ENCODE measurements at places on chromosomes 16 and 17.

GRCh38 chr16:87276091-87276701 lies 41.0 kb downstream of the C16orf95 start:
- DNase-seq = no peak

- DNase-seq = no peak
Observed at GRCh38 chr16:20136446-20136968, 62.8 kb upstream of the GPR139 start.

DNA sequence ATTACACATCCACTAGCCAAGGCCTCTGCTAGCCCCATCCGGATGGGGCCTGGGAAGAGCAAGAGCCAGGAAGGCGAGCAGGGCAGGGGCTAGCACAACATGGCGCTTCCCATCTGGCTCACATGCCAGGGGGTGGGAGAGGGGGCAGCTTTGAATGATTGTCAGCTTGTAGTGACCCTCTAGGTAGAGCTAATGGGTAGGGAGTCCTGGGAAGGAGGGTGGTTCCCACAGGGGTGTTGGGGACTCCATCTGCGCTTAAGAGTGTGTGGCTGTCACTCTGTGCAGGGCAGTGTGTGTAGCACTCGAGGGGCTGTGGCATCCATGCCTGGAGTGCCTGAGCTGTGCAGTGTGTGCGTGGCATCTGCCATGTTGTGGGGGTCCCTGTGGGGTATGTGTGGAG lies 24.5 kb downstream of the ARHGAP23 start:
- DNase-seq = no peak

GRCh38 chr17:34503528-34504195 lies 75.7 kb upstream of the TMEM132E start:
- DNase-seq = no peak

DNA sequence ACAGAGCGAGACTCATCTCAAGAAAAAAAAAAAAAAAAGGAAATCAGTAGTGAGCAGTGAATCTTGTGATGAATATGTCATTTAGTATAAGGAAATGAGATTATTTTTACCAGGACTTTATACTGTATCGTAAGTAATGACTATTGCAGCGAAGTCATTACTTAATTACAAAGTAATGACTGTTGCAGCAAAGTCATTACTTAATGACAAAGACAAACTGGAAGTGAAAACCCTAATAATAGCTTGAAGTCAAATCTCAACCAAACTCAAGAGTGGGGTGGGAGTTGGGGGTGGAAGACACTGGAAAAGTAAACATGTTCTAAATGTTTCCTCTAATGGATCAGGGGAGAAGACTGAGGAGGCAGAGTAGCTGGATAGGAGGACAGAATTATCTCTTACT lies 76.5 kb downstream of the ARHGAP44 start:
- DNase-seq = no peak

GRCh38 chr17:79624718-79625478 lies 14.0 kb upstream of the RBFOX3 start:
- DNase-seq = no peak

GRCh38 chr17:83113381-83113780 lies 34.0 kb downstream of the METRNL start:
- no peak for DNase-seq

- DNase-seq = no peak
Observed at GRCh38 chr17:75181110-75181509, 1.6 kb downstream of the SUMO2 start.

DNA sequence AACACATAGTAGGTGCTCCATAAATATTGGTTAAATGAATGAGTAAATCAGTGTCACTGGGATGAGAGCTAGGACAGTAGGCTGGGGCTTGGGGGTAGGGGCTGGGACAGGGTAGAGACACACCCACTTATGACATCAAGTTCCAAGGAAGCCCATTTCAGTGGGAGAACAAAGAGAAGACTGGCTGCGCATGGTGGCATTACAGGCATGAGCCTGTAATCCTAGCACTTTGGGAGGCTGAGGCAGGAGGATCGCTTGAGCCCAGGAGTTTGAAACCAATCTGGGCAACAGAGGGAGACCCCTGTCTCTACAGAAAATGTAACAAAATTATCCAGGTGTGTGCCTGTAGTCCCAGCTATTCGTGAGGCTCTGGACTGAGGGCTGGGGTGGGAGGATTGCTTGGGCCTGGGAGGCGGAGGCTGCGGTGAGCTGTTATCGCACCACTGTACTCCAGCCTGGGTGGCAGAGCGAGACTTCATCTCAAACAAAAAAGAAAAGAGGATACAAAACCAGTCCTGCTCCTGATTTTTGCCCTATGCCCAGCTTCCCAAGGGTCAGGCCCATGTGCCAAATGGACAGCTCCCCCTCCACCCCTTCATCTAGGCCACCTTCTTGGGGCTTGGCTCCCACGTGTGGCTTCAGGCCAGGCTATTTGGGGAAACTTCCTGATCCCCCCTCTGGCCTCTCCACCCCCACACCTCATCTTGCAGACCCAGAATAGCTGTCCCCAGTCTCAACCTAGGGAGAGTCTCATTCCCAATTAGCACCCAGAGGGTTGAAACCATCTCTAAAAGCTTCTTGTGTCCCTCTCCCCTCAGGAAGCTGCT lies 7.1 kb downstream of the ZNF385C start:
- no peak for DNase-seq

DNA sequence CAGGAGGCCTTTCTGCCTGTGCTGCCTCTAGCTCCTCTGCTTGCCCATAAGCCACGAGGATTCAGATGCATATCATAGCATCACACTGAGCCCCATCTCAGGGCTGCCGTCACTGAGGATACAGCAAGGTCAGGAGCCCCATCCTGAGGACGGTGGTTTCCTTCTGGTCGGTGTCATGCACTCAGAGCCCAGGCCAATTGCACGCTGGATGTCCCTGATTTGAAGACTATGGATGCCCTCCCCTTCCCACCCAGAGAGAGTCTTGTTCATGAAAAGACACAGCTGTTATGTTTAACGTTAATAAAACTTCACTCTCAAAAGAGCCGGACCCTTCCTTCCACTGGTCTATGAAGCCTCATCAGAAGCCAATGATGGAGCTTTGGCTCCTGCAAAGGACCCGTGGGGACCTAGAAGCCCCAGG lies 19.9 kb downstream of the COTL1 start:
- DNase-seq = no peak

DNA sequence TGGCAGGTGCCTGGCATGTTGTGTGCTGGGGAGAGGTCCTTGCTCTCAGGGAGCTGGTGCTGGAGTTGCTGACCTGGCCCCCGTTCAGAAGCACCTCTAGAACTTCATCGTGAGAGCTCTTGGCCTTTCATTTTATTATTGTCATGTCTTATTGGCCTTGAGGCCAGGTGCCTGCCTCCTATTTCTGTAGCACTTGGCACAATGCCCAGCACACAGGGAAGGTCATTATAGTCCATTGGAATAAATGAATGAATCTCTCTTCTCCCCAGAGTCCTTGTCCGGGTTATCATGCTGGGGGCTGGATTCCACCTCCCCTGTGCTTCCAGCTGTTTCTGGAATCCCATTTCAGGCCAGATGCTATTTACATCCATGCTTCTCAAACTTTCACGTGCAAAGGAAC lies 169.2 kb downstream of the HAPSTR1 start:
- DNase-seq = no peak

DNA sequence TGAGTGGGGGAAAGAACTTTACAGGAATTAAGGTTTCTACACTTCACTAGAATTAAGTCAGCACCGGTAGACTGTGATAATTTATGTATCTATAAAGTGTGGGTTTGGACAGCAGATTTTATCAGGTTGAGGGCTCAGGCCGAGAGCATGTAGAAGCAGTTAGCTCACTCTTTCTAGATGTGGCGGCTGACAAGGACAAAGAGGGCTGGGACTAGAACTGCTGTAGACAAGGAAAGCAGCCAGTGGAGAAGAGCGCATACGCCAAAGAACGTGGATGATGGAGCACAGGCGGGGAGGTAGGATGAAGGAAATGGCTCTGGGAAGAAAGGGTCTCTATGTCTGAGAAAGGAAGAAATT lies 504 bp upstream of the GOSR1 start:
- no peak for DNase-seq

GRCh38 chr17:59391021-59391420 lies 59.6 kb downstream of the YPEL2 start:
- DNase-seq = no peak

GRCh38 chr16:69116906-69117305 lies 11.5 kb downstream of the HAS3 start:
- DNase-seq = no peak

DNA sequence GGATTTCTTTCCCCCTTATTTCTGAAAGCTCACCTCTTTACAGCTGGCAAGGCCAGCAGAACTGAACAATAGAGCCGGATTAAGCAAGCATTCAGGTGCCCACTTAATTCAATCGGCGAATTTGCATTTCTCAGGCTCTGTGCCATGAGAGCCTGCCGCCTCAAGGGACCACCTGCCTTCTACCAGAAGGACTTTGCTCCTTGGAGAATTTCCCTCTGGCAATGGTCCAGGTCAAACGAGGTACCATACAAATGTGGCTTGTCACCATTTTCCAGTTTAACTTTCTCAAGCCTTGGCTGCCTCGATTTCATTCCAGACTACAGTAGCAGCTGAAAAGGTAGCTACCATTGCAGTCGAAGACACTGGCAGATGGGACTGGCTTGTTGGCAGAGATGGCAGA lies 534.0 kb downstream of the MAF start:
- no peak for DNase-seq

DNA sequence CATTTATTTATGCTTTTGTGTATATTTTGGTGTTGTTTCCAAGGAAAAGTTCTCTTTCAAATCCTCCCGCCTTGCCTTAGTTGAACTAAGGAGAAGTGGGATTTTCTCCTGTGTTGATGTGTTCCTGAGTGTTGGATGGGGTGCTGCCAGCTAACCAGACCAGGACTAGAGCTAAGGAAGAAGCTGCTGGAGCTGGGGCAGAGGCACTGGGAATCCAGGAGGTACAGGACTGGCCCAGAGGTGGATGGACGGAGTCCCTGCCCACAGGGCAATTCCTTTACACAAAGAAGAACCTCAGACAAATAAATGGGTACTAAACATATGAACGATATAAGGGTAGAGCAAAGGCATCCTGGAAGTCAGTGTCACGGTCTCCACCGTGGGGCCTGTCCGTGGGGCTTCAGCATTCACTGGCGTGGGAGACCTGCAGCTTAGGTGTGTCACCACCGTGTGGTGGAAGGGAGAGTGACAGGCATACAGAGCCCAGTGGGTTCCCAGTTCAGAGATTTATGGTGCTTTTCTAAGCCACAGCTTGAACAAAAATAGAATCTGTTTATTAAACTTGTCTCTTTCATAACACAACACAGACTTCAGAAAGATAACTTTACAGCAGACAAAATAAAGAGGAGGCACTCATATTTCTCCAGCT lies 270.7 kb downstream of the NTN1 start:
- DNase-seq = no peak

DNA sequence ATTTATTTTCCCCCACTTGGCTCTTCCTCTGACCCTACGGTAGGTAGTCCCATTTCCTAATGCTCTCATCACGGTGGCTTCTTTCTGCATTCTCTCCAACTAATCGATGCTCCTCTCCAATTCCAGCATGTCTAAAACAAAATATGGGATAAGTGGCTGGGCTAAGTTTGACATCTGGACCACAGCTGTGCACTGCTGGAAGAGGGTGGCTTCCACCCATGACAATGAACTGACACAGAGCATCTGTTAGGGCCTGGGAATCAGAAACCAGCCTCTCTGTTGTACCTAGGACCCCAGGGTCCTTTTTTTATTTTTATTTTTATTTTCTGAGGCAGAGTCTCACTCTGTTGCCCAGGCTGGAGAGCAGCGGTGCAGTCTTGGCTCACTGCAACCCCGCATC lies 29.0 kb upstream of the SLC39A11 start:
- no peak for DNase-seq

DNA sequence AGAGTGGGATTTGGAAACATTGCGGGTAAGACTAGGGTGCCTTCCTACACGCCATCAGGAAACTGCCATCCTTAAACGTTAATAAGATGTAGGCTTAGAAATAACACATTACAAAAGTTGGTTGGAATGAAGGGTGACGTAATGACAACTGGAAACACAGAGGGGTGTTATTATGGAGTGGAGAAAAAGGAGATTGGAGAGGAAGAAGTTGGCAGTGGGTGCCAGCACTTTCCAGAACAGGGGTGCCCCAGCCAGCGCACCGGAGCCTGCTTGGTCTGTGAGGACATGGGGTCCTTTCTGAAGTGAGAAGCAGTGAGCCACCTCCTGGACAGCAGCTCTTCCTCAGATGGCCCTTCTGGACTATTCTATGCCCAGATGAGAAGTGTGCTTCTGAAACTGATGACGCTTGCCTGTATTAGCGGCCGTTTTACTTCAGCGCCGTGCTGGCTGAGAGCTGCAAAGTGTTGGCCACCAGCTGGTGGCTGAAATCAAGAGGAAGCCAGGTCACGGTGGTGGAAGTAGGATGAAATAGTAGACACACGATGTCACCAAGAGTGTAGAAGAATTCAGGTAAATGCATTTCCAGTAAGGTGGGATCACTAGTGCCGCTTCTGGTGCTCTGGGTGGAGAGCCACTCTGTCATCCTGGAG lies 244.8 kb downstream of the NTN1 start:
- DNase-seq = no peak

DNA sequence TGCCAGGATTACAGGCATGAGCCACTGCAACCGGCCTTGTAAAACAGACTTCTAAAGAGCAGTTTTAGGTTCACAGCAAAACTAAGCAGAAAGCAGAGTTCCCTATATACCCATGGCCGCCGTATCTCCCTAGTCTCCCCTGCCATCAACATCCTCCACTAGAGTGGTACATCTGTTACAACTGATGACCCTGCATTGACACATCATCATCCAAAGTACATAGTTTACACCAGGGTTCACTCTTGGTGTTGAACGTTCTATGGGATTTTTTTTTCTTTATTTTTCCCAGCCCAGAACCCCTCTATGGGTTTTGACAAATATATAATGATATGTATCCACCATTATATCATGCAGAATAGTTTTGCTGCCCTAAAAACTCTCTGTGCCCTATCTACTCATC lies 155.2 kb downstream of the RAB11FIP4 start:
- DNase-seq = no peak

GRCh38 chr17:58325976-58326468 lies 2.6 kb downstream of the TSPOAP1 start:
- DNase-seq = no peak

DNA sequence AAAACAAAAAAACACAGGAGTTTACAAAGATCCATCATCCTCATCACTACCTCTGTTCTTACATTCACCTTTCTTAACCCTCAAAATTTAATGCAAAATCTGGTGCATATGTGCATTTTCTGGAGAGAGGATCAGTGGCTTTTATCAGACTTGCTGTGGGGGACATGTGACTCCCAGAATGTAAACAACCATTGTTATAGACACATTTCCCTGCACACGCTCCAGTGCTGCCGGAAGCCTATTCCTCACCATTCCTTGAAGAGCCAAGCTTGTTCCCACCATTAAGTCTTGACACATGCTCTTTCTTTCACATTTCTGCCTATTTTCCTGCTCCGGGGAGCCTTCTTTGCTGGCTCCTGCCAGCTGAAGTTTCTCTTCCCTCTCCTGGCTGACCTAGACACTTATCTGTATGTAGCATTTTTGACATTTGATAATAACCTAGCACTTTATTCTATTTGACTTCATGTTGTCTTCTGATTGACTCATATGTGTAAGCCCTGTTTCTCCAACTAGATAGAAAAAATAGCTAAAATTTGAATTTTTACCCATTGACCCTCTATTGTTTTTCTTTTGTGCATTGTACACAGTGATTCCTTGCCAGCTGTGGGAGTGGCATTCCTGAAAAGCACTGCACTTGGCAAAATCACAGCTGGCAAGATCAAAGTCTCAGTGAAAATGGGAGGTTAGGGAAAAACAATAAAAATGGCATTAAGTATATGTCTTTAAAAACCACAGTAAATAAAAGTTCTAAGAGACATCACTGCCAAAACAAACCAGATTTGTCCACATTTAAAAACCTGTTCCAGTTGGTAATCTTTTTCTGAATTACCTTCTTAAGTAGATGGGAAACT lies 76.8 kb upstream of the CIBAR2 start:
- DNase-seq = no peak

GRCh38 chr16:78761427-78761826 lies 662.0 kb downstream of the WWOX start:
- no peak for DNase-seq
